ENCODE measurements at places on chromosomes 7 and 10.

GRCh38 chr7:106258789-106259188 lies 26.0 kb downstream of the NAMPT start:
- DNase-seq = no peak

GRCh38 chr7:157282141-157282801 lies 54.5 kb upstream of the DNAJB6 start:
- no peak for DNase-seq

DNA sequence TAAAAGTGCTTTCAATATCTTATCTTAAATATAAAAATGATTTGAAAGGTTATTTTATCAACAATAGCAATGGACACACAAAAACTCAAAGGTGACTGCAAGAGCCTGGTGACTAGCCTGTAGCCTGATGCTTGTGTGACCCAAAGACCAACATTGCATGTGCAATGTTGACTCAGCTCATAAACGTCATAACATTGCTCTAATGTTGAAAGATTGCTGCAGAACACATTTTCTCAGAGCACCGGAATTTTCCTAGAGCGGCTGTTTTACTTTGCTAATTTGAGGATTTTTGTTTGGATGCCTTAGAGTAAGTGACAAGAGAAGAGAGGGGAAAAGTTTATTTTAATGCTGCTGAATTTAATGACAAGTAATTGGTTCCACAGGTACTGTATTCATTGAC lies 107.1 kb downstream of the RAB18 start:
- DNase-seq = no peak

GRCh38 chr7:27200761-27201579 lies 1.1 kb upstream of the HOXA13 start:
- no peak for DNase-seq

DNA sequence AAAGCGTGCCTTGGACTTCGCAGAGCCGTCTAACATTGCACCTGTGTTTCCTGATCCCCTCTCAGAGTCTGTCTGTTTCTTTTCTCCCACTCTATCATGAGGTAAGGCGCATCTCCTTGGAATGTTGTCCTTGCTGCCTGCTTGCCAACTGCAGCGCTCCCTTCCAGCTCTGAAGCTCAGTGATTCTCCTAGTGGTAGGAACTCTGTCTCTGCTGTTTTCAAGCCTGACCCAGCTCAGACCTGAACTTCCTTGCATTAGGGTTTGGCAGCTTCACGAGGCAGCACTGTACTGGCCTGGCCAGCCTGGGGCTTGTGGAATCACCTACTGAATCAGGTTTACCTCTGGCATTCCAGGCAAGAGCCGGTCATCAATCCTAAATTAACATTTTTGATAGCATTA lies 123.9 kb downstream of the CREB5 start:
- DNase-seq = no peak

DNA sequence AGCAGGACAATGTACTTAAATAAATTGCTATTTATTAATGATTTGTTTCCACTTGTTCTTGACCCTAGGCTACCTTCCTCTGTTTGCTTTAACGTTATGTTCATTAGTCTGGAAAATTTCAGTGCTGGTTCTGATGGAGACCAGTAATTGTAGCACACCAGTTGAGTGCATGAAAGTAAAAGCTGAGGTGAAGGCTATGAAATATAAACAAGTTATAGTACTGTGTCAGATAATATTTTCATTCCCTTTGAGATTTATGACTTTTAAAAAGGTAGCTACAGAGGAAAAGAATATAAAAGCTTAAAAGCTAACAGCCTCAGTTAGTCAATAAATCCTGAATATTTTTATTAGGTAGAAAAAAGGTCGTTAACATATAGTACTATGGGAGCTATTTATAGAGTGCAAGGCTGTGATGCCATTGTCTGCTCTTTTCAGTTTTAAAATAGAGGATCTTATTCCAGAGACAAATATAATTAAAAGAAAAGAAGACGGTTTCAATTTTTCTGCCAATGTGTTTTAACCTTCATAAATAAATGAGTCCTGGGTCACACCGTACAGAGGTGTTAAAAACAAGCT lies 351.8 kb upstream of the ETV1 start:
- DNase-seq = no peak

- no peak for DNase-seq
These were observed 484 bp upstream of the DLX5 start for GRCh38 chr7:97025130-97025499.

GRCh38 chr10:14524691-14525324 lies 194.1 kb upstream of the FRMD4A start:
- DNase-seq = no peak

DNA sequence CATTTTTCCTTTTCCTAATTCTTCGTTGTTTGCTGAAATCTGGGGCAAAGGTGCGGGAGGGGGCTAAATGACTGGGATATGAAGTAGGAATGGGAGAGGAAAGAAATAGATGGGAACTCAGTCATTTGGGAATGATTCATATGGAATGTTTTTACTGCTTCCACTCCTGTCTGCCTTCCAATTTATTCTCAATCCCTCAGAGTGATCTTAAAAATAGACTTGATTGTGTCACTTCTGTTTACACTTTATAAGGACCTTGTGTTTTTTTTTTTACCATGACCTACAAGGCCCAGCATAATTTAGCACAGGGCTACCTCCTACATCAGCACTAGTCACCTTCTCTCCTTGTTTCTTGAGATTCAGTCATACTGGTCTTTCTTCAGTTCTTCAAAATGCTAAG lies 97.9 kb downstream of the PTEN start:
- no peak for DNase-seq

DNA sequence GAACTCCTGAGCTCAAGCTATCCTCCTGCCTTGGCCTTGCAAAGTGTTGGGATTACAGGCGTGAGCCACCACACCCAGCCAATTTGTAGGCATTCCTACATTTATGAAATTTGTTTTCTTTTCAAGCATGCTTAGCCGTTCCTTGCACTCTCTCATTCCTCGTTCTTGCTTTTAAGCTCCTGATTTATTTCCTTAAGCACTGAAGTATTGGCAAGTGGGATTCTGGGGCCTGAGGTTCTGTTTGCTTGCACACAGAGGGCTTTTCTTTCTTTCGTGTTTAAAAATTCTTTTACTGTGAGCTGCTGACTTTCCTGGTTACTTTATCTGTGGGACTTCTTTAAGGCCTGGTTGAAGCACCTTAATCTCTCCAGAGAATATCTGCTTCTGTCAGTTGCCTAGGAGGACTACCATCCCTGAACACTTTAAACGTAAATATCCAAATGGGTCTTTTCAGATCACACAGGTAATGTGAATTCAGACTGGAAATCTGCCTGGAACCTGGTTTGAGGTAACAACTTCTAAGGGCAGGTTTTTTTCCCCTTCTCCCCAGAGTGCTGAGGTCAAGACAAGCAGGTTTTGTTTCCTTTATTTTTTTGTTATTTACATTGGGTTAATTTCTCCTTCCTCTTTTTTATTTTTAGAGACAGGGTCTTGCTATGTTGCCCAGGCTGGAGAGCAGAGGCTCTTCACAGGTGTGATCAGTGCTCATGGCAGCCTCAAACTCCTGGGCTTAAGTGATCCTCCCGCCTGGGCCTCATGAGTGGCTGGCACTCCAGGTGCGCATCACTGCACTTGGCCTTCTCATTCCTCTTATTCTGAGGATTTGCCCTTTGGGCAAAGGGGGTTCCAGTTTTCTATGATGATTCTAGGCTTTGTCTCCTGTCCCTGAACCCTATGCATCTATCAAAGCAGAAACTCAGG lies 102.9 kb downstream of the PFKFB3 start:
- no peak for DNase-seq

DNA sequence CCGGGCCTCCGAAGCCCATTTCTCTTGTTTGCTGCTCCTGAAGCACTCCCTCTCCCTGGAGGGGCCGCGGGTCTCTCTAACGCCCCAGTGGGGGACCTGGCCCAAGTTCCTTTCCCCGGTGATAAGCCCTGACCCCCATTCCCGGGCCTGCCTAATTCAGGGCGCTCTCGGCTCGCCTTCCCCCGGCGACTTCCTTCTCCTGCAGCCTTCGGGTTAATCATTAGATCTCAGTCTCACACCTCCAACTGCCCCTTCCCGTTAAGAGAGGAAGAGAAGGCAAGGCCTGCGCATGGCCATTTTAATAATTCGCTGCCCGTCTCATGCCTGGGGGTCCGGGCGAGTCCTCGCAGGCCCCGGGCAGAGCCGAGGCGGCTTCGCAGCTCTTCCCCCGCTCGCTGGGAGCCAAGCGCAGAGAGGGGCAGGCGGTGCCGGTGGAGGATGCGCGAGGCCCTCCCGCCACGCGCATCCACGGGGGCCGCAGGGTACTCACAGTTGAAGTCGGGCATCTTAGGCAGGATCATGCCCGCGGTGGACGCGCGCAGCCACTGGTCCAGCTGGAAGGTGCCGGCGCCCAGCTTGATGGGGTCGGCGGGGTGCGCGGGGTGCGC lies 1.2 kb downstream of the MNX1 start:
- no peak for DNase-seq

DNA sequence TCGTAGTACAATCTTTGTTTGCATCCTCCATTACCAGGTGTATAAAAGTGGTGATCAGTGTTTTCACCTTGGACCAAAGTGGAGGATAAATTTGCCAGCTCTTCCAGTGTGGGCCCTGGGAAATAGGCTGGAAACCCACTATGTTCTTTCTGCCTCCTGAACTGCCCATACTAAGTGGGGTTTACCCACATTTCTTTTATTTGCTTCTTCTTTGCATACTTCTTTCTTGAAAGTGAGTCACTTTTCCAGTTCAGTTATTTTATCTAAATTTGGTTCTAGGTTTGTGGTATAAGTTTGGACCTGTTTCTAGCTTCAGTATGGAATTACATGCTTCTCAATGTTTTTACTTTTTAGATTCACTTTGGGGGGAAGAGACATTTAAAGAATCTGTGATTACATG lies 126.2 kb upstream of the ACBD5 start:
- DNase-seq = no peak

DNA sequence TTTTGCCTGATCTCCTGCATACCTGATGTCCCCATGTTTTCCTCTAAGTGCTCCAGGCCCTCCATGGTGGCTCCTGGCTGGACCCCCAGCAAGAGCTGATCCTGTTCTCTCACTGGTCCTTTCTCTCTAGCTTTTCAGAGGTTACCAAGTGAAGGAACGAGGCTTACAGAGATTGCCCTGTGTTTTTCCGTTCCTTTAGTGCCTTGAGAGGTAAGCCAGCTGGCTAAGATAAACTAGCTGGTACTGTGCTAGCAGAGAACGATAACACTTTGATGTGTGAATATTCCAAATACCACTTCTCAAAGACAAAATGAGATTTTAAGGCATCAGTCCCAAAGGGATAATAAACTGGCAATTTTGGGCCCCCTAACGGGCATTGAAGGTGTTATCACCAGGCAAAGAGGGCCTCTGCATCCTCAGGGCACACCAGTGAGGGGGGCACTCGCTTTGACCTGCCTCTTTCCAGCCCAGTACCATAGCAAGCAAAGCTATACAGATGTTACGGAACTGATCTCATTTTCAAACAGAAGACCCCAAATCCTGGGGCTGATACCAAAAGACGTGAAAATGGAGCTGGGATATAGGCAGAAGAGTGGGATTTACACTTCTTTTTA lies 8.4 kb upstream of the CCNY start:
- DNase-seq = no peak

DNA sequence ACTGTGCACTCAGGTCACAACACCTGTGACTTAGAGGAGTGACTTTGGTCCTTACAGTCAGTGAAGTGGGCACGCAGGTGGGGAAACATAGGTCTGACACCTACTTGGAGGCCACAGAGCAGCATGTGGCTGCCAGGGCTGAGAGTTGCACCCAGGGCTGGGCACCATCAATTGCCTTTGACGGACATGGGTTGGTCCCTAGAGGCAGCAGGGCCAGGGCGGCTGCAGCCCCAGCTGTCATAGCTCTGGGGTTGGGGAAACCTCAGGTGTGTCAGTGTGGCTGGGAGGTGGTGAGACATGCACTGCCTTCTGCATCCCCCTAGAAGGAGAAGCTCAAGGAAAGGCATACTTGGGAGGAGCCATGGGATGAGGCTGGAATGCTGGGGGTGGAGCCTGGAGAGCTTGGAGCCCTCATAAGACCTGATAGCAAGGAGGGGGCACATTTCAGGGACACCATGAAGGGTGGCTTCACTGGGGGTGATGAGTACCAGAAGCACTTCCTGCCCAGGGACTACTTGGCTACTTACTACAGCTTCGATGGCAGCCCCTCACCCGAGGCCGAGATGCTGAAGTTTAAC lies at the start of gene INMT:
Gene INMT, plus strand, starts transcription at position 440 of the 578 bp plus-strand sequence. Its CDS starts 16 bp downstream, at position 456.
- DNase-seq = no peak

DNA sequence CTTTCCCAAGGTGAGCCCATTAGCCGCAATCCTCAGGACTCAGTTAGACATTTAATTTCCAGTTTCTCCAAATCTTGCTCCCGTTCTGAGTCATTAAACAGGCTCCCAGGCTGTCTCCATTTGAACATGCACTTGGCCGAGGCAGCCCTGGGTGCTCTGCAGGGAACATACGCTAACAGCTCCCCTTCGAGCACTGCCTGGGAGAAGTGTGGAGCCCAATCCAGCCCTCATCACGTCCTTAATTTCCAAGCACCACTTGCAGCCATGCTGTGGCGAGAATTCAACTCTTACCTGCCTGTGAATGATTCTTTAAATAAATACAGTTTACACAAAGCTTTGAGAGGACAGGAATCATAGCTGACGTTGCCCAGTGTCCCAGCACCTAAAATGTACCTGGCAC lies 218.2 kb downstream of the CCSER2 start:
- no peak for DNase-seq

- no peak for DNase-seq
These were observed 73.0 kb upstream of the CTTNBP2 start for GRCh38 chr7:117946151-117946633.

DNA sequence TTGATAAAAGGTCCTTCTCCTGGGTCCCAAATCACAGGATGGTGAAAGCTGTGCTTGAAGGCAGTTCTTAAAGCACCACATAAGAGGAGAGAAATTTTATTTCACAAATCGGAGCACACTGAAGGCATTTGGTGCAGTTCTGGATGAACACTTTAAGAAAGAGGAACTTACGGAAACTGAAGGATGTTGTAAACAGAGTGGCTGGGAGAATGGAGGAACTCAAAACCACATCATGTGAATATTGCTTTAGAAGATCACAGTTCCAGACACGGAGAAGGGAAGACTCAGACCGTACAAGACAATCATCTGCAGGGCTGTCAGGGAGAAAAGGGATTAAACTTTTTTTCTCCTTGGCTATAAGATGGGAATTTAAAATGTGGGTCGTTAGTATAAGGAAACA lies 9.0 kb upstream of the GPR141 start:
- no peak for DNase-seq

DNA sequence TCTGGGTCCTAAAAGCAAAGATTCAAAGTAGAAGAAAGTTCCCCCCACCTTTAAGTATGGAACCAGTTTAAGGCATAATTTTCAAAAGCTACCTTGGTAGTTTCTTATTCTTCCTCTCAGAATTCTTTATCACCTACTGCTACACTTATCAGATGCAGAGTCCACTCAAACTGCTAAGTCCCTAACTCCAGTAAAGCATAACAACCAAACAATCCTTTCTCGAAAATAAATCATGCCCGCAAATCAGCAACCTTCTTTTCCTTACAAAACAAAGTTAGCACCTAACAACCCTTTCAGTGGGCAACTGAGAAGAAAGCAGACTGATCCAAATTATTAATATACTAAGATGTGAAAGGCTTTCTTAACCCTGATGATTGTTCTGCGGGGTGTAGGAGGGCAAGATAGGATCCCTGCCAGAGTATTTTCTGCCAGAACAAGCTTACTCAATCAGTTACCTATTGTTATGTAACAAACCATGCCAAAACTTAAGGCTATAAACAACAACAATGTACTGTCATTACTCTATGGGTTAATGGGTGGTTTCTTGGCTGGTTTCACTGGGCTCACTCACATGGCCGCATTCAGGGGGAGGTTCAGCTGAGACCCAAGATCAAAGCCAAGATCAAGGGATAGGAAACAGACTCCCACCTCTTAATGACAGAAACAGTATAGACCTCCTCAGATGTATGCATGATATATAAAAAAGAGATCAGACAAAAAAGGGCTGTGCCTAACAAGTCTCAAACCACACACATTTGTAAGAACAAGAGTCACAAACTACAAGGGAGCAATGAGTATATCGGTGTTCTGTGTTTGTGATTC lies 42.0 kb downstream of the CCDC6 start:
- no peak for DNase-seq
